Suppressor macrophage treated with lipopolysaccharide for 4 hours (primary cell): ENCODE measurements at places on chromosomes 2 and 18.

GRCh38 chr18:41599466-41599865, 355.6 kb upstream of the PIK3C3 start:
- DNase-seq = no peak

- DNase-seq = no peak
Observed at GRCh38 chr2:191916826-191917225, 69.9 kb upstream of the CAVIN2 start.

DNA sequence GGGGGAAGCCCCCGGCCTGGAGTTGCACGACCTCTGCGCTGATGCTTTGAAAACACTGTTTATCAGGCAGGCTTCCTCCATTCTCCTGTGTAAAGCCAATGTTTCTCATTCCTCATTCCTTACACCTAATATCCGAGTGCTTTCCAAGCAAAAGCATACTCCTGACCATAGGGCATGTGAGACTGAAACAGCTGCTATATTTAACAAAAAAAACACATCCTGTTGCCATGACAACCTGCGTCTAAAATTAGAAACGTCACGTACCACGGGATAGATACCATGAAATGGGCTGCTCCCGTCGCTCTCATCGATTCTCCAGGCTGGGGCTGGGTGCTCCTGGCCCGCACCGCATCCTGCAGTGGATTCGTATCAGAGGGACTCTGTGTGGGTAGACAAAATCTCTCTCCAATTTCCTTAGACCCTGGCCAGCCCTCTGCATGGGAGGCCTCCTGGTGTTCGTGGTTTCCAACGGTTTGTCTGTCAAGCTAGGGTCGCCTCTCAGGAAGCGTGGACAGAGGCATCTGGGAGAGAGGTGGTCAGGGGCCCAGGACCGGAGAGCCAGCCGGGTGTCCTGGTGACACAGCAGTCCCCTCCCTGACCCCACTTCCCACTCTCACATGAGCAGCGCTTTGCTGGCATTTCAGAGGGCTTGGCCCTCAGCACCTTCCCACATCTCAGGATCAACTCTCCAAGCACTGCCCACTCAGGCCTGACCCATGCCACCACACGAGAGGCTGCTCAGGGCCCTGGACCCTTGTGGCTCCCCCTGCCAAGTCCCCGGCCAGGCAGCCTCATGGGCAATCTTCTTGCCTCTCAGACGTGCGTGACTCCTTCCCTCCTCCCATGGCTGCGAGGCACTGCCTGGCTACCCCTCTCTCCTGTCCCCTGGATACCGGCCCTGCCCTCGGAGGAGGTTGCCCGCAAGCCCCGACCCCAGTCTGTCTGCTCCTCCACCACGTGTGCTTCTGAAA, 268.1 kb downstream of the NDUFA10 start:
- peak; percentile 51 for DNase-seq

GRCh38 chr2:191114403-191114886, 36.3 kb downstream of the STAT4 start:
- peak; percentile 83 for DNase-seq

GRCh38 chr18:10566390-10566789, 40.6 kb downstream of the NAPG start:
- no peak for DNase-seq

DNA sequence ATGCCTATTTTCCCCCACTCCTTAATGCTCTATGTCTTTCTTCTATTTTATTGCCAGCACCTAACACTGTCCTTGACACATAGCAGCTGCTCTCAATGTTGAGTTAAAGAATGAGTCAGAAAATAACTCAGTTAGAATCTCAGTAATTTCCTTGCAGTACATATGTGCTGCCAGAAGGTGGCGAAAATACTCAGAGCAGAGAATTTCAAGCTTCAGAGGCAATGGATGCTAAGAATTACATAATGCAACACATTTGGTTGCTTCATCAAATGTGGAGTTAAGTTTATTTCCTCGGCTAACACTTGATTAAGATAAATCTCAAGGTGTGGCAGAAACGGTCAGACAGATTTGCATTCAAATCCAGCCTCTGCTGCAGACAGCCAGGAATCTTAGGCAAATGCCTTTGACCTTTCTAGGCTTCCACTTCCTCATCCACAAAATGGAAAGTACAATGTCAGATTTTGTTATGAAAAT, 105.6 kb downstream of the VSNL1 start:
- peak; percentile 86 for DNase-seq

GRCh38 chr2:240432430-240432819, 3.0 kb upstream of the GPC1 start:
- no peak for DNase-seq

DNA sequence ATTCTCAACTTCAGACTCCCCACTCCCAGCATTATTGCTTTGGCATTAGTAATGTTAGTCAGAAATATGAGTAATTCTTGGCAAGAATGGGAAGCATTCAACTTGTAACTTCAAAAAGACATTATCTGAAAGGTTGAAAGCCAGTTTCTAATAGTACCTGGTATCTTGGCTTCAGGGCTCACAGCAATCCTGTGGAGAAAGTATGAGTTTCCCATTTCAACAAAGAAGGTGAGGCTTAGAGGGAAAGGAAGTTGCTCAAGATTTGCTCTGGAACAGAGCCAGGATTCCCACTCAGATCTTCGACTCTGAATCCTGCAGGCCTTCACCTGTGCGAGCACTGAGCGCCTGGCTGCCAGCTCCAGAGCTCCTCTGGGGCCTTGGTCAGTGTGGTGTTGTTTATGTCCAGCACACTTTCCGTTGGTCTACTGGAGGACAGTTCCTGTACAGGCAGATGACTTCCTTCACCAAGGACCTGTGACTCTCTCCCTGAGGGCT, 136.1 kb downstream of the MCFD2 start:
- no peak for DNase-seq

DNA sequence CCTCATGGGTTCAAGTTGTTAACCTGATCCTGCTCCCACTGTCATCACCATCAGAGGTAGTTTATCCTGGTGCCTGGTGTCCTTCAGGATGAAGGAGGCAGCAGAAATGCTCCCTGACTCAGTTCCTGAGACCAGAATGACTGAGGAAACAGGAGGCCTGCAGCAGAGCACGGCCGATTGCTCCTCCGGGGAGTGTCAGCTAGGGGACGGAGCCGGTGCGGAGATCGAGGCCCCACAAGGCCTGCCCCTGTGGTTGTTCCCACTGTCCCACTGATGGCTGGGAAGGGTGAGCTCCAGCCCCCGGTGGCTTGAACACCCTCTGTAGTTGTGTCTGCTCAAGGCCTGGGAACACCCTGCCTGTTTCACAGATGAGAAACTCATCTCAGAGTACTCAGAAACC, 45.6 kb downstream of the SH3BP4 start:
- DNase-seq = no peak
